AG09319 (cell line): ENCODE measurements at places on chromosomes 16 and 17.

GRCh38 chr16:89961920-89962319 lies 13.4 kb downstream of the DEF8 start:
- DNase-seq = no peak

GRCh38 chr16:87725596-87726235 lies 40.1 kb downstream of the KLHDC4 start:
- no peak for DNase-seq

- DNase-seq = no peak
Observed at GRCh38 chr17:31811101-31811500, 47.9 kb downstream of the COPRS start.

- DNase-seq = no peak
Observed at GRCh38 chr17:74760404-74761105, 12.1 kb downstream of the NHERF1 start.

DNA sequence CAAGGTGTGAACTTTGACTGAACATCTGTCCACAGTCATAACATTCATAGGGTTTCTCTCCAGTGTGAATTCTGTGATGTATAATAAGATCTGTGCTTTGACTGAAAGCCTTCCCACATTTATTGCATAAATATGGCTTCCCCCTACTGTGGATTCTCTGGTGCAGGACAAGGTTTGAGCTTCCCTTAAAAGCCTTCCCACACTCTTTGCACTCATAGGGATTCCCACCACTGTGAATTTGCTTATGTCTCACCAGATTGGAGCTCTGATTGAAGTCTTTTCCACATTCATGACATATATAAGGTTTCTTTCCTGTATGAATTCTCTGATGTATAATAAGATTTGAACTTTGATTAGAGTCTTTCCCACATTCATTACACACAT lies 8.3 kb downstream of the ZNF594 start:
- no peak for DNase-seq

DNA sequence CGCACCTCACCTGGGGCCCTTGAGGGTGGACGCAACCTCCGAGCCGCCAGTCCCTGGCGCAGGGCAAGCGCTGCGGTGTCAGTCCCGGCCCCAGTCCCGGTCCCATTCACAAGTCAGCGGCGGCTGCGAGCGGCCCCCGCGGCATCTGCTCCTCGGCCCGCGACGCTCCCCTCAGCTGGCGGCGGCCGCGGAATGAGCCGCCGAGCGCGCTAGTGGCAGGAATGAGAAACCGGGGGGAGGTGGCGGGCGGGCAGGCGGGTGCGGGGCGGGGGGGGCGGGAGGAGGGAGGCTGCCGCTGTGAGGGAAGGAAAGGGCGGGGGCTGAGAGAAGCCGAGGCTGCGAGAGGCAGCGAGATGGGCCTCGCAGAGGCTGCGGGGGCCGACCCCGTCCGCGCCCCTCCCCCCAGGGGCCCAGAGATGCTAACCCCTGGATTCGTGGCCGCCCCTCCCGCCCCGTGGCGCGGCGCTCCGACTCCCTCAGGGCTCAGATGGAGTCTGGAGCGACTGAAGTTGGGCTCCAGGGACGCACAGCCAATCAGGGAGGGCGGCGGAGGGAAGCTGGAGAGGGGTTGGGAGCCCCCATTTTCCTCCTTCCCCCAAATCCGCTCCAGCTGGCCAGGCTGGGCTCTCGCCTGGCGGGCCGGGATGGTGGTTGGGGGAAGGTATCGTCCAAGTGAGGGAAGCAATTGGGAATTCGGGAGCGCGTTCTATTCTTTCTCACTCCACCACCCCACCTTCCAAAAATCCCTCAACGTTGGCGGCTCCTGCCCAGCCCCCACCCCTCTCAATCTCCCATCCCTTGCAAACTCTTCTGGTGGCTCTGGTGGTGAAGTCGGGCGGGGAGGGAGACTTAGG lies at the start of gene CDH11:
CDH11 (minus strand) TSS at position 194 of the 854 bp plus-strand sequence. CDS start 117,194 bp downstream, outside the sequence.
- DNase-seq = peak; percentile 87

- no peak for DNase-seq
Observed at GRCh38 chr17:56985371-56986162, 7.6 kb downstream of the SCPEP1 start.
